ENCODE measurements at places on chromosomes 3 and 15.

- DNase-seq = no peak
Observed at GRCh38 chr15:42825599-42825998, 88.7 kb upstream of the CDAN1 start.

GRCh38 chr3:67090474-67090873, 92.4 kb downstream of the KBTBD8 start:
- peak; percentile 47 for DNase-seq

GRCh38 chr3:43330981-43331380, 44.6 kb downstream of the SNRK start:
- DNase-seq = no peak

GRCh38 chr3:125053304-125053699, 2.5 kb downstream of the HEG1 start:
- no peak for DNase-seq

- DNase-seq = no peak
Observed at GRCh38 chr3:106877627-106878026, 499.6 kb upstream of the CCDC54 start.

DNA sequence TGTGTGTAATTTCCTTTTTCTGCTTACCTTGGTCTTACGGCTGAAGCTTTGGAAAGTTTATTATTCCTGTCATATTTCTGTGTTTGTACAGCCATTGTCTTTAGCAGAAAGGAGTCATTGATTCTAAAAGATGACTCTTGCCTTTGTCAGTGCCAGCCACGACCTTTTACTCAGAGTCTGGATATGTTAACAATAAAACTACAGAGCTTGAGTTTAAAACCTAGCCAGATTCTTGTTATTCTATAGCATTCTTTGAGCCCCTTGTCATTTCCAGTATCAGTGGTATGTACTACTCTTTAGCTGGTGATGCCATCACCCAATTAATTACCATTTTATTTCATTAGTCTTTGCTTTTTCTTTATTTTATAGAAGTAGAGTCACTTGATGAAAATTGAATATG, 142.4 kb downstream of the TCF12 start:
- peak; percentile 94 for DNase-seq

GRCh38 chr3:14506626-14507304, 33.4 kb downstream of the GRIP2 start:
- no peak for DNase-seq

- no peak for DNase-seq
Observed at GRCh38 chr3:36895496-36896409, 49.1 kb downstream of the TRANK1 start.

DNA sequence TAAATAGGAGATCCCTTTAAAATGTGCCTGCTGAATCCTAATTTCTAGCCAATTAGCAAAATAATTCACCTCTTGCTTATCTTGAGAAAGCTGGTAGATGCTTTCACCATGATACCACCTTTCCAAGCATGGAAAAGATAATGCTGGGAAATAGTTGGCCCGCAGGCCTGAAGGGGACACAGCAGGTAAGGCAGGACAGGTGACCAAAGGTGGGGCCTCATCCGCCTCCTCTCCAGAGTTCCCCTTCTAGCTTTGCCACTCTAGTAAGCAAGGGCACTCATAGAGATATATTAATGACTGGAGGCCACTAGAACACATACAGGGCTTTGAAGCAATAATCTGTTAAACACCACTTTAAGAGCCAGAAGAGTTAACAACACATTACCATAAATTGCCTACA, 45.5 kb downstream of the SATB1 start:
- no peak for DNase-seq

DNA sequence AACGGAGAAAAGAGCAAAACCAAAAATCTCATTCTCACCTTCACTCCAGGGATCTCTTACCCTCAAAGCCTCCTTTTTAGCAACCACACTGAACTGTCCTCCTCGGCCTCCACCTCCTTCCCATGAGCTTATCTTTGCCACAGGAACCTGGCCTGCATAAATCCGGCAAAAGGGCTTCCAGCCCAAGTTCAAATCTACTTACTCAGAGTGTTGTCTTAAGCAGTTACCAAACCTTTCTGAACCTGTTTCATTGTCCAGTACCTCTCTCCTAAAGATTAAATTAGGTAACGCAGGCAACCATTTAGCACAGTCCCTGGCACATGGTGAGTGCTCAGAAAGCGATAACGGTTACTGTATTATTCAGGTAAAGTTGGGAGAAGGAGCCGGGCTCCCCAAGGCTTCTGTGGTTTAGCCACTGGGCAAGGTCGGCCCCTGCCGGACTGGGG, 777 bp downstream of the CIB1 start:
- peak; percentile 60 for DNase-seq

DNA sequence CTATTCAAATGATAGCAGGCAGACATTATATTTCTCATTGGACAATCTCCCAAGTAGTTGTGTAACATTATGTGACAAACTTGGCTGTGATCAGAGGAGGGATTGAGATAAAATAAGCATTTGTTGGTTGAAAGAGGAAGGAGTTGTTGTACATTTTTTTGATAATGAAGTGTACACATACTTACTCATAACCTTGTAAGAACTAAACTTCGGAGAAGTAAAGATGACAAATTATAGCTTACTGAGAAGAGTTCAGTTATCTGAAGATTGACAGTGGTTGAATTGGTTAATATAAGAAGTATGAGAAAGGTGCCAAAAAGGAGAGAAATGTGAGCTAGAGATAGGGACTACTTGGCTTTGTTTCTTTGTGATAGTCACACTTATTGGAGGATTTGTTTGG, 32.6 kb downstream of the STT3B start:
- no peak for DNase-seq
